ENCODE measurements at places on chromosomes 1 and 21. TPM values are rescaled to one million over a fixed set of nuclear protein-coding genes. Genes with fewer than 3 reads are reported as not detected.

- H3K36me3 ChIP-seq = no peaks in the 10 kb centered on the region
- no peaks in the 10 kb centered on the region for H3K27me3 ChIP-seq
- peak; percentile 83 for DNase-seq
- H3K4me3 ChIP-seq = peak overlapping the region; percentile 63
- H3K4me1 ChIP-seq = peaks cover 4% of the 10 kb centered on the region
Measured at GRCh38 chr1:217090060-217090911, 367.1 kb upstream of the ESRRG start.

Gene EFNA3
- 0.91 TPM for total RNA-seq

DNA sequence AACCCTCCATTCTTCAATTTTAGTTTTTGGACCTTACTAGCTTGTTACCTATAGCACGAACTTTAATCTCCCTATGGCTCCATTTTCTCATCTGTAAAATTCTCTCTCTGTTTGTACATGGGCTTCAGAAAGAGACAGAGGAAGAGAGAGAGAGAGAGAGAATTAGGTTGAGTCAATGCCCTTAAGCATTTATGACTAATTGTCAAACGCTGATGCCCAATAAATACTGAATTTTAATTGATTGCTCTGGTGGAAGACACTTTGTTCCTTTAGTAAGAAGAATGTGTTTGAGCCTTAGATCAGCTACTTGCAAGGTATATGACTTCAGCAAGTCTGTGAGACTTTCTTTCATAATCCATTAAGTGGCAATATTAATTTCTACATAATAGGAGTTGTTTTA is 743.1 kb upstream of the ADGRL4 start:
- no peaks in the 10 kb centered on the region for H3K36me3 ChIP-seq
- no peaks in the 10 kb centered on the region for H3K27me3 ChIP-seq
- DNase-seq = no peak
- H3K27ac ChIP-seq = no peak overlapping the region

GRCh38 chr21:41241341-41241740 is 73.4 kb downstream of the BACE2 start:
- H3K4me1 ChIP-seq = no peaks in the 10 kb centered on the region
- peaks cover 63% of the 10 kb centered on the region for H3K36me3 ChIP-seq
- H3K4me3 ChIP-seq = no peak overlapping the region
- no peaks in the 10 kb centered on the region for H3K27me3 ChIP-seq

Gene GJA9
- total RNA-seq = not detected

- H3K27ac ChIP-seq = peak overlapping the region; percentile 24
- peaks cover 18% of the 10 kb centered on the region for H3K4me1 ChIP-seq
- H3K36me3 ChIP-seq = peaks cover 18% of the 10 kb centered on the region
- no peak overlapping the region for H3K4me3 ChIP-seq
- no peaks in the 10 kb centered on the region for H3K27me3 ChIP-seq
- no peak for DNase-seq
Measured at GRCh38 chr1:10308001-10308400, 90.9 kb upstream of the PGD start.

- H3K4me3 ChIP-seq = no peak overlapping the region
- no peak for DNase-seq
- H3K27me3 ChIP-seq = no peaks in the 10 kb centered on the region
- no peak overlapping the region for H3K27ac ChIP-seq
- no peaks in the 10 kb centered on the region for H3K36me3 ChIP-seq
Measured at GRCh38 chr1:81712425-81712824, 88.3 kb upstream of the ADGRL2 start.

GRCh38 chr1:201138311-201138840 is 11.4 kb upstream of the ASCL5 start:
- H3K4me3 ChIP-seq = no peak overlapping the region
- peak overlapping the region; percentile 79 for H3K27ac ChIP-seq
- DNase-seq = no peak
- peaks cover 11% of the 10 kb centered on the region for H3K36me3 ChIP-seq
- peaks cover 35% of the 10 kb centered on the region for H3K4me1 ChIP-seq

GRCh38 chr1:224565186-224565585 is 50.9 kb upstream of the CNIH3 start:
- no peaks in the 10 kb centered on the region for H3K27me3 ChIP-seq
- no peak overlapping the region for H3K27ac ChIP-seq
- no peak overlapping the region for H3K4me3 ChIP-seq
- H3K4me1 ChIP-seq = no peaks in the 10 kb centered on the region
- peak; percentile 77 for DNase-seq

DNA sequence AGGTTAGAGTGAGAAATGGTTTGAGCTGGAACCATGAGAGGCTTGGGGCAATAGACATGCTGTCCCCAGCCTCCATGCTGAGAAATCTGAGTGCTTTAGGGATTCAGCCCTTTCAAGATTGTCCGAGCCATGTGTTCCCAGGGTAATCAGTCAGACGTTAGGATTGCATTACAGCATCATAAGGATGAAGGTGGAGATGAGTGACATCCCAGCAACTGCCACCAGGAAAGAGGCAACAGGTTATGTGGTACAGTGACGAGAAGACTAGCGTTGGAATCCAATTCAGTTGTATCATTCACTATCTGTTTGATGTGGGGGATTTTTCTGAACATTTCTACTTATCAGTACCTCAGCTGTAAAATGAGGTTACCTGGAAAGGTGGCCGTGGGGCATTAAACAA is 1.7 kb downstream of the CAMK1G start:
- DNase-seq = no peak
- H3K4me1 ChIP-seq = peaks cover 10% of the 10 kb centered on the region
- no peak overlapping the region for H3K4me3 ChIP-seq

GRCh38 chr1:202207292-202207691 is 13.7 kb downstream of the LGR6 start:
- H3K4me1 ChIP-seq = peaks cover 8% of the 10 kb centered on the region
- no peaks in the 10 kb centered on the region for H3K27me3 ChIP-seq
- no peak for DNase-seq
- H3K4me3 ChIP-seq = no peak overlapping the region
- H3K27ac ChIP-seq = no peak overlapping the region

GRCh38 chr1:158924677-158925076 is 6.7 kb upstream of the PYHIN1 start:
- no peaks in the 10 kb centered on the region for H3K27me3 ChIP-seq
- DNase-seq = no peak
- no peaks in the 10 kb centered on the region for H3K36me3 ChIP-seq
- H3K4me1 ChIP-seq = no peaks in the 10 kb centered on the region
- no peak overlapping the region for H3K4me3 ChIP-seq

Measured in esophagus muscularis mucosa (tissue), 4 donors.